ENCODE measurements at places on chromosomes 2 and 18. TPM values are rescaled to one million over a fixed set of nuclear protein-coding genes. Genes with fewer than 3 reads are reported as not detected.

DYNAP gene
- total RNA-seq: not detected

CLEC4F gene
- not detected for total RNA-seq

LYPD6B gene
- total RNA-seq: 0.52 TPM

ABCG8 gene
- under 0.01 TPM for total RNA-seq

SP140 gene
- 0.52 TPM for total RNA-seq

HOXD12 gene
- not detected for total RNA-seq

ACOXL gene
- total RNA-seq: not detected
